ENCODE measurements at places on chromosomes 4 and X.

DNA sequence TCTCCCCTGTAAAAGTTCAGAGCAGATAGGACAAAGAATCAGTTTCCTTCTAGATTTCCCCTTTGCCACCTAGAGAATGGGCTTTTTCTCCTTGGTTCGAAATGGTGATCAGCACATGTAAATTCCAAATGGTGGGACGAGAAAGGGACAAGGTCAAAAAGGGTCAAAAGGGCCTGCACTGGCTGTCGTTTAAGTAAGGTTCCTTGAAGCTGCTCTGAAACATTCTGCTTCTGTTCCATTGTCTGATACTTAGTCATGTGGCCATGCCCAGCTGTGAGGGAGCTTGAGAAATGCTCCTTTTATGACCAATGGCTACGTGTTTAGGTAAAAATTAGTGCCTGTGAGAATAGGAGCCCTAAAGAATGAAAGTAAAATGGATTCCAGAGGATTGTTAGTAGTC is 165.9 kb upstream of the CENPE start:
- no peak for DNase-seq

- peak; percentile 36 for DNase-seq
Observed at GRCh38 chrX:140091125-140091886, 126.0 kb upstream of the CXorf66 start.

DNA sequence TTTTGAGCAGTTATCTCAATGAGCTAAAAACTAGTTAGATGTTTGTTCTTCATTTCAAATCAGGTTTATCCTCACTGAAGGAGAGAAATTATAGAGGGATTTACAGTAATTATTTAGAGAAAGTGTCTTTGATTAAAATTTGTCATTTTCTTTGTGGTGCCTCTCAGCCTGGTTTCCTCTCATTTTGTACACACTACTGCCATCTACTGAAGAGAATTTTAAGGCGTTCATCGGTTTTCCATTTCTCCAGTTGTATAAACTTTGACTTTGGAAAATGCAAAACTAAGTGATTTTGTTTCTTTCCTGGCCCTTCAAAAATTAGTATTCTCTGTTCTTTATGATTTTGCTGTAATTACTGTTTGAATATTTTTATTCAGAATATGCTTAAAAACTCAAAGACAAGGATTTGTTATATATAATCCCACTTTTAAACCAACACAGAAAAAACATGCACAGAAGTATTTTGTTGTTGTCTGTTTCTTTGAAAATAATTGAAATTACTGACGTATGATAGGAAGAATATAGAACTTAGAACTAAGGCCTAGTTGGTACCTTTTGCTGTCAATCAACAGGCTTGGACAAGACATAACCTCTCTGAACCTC is 34.4 kb upstream of the ANXA3 start:
- no peak for DNase-seq

DNA sequence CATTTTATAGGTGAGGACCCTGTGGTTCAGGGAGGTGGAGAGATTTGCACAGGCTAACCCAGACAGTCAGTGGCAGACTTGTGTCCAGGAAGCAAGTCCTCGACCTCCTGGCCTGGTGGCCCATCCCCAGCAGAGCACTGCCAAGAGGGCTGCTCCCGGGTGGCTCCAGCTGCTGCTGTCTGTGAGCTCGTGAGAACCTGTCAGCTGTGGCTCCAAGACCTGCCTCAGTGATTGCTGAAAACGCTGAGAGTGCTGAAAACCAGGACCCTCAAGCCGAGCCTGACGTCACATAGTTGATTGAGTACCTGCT is 74.2 kb downstream of the RTL9 start:
- no peak for DNase-seq

DNA sequence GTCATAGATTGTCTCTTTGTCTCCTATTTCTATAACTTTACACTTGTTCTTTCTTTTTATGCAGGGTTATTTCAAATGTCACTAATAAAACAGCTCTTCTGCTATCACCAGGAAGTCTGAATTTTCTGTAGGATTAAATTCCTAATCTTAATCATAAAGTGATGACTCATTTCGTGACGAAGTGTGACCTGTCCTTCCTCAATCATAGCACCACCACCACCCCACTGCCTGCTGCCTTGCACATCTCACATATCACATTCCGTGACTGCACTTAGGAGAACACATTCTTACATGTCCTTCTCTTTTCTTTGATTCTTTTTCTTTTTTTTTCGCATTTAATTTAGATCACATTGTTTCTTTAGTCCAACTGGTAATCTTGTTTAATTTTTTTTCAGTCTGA is 57.7 kb upstream of the UGT2B7 start:
- no peak for DNase-seq

- DNase-seq: no peak
Observed at GRCh38 chrX:65871671-65872311, 168.1 kb downstream of the VSIG4 start.

- no peak for DNase-seq
Observed at GRCh38 chr4:163256680-163257343, 75.6 kb downstream of the NPY1R start.
